ENCODE measurements at places on chromosomes 1 and 21.
A peak's percentile ranks its signal among the peaks of the same experiment; 100 is the strongest.

DNA sequence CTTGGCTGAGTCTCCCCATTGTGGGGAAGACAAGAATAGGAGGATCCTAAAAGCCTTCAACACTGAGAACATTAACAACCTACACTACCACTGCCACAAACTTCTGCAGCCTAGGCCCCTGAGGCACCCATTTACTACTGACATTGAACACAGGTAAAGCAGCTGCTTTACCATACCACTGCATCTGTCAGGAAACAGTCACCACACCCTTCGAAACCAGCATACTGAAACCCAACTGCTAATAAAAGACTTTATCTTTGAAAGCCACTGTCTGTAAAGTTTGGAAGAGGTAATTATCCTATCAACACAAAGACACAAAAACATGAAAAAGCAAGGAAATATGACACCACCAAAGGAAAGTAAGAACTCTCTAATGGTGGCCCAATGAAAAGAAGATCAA lies 7.4 kb downstream of the IFNAR1 start:
- no peak for DNase-seq

DNA sequence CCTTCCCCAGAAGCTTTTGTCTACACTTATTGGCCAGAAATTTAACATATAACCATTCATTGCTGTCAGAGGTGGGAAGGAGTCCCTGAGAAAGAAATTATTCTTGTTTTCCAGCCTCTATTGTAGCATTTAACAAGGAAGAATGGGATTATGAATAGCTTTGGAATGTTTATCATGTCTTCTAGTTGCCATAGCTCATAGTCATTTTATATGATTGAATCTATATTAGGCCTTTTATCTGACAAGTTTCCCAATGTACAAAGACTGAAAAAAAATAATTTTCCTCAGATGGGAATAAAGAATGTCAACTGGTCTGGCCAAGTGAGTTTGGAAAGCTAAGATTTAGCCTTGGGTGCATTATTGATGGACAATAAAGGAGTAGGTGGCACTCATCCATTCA lies 28.3 kb downstream of the PTPRC start:
- no peak for DNase-seq

DNA sequence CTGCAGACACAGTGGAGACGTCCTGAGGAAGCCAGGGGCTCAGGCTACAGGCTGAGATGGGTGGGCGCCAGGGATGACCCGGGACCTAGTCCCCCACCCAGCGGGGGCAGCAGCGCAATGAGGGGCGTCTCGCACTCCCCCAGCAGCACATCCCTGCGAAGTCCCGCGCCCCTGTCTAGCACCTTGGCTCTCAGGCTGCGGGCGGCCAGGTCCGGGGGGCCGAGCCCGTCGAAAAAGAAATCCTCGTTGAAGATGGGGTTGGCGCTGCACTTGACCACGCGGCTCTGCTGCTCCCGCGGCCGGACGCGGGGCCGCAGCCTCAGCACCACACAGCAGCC lies 1.8 kb downstream of the C2CD4D start:
- no peak for DNase-seq

DNA sequence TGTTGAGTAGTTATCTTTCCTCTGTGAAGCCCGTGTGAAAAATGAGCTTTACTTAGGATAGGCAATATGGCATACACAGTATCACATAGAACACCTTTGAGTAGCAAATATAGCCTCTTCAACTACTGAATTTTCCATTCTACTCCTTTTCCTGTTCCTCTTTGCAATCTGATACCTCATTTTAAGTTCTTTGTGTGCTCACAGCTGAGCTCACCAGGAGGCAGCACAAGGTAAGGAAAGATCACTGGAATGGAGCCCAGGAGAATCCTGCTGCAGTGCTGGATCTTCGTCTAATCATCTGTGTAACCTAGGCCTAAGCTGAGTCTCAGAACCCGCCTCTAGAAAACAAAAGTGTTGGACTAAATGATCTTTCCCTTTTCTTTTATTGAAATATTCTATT lies 171.0 kb downstream of the LRRC40 start:
- peak; percentile 86 for DNase-seq

GRCh38 chr21:43811262-43812105 lies 22.1 kb downstream of the RRP1 start:
- DNase-seq = no peak
